ENCODE measurements at places on chromosomes 6 and 20.

GRCh38 chr6:51930602-51931001 is 156.8 kb downstream of the PKHD1 start:
- no peak for DNase-seq

- no peak for DNase-seq
Observed at GRCh38 chr20:25044660-25045342, 13.1 kb downstream of the ACSS1 start.

- DNase-seq: no peak
Observed at GRCh38 chr6:133241901-133242636, 912 bp downstream of the EYA4 start.

DNA sequence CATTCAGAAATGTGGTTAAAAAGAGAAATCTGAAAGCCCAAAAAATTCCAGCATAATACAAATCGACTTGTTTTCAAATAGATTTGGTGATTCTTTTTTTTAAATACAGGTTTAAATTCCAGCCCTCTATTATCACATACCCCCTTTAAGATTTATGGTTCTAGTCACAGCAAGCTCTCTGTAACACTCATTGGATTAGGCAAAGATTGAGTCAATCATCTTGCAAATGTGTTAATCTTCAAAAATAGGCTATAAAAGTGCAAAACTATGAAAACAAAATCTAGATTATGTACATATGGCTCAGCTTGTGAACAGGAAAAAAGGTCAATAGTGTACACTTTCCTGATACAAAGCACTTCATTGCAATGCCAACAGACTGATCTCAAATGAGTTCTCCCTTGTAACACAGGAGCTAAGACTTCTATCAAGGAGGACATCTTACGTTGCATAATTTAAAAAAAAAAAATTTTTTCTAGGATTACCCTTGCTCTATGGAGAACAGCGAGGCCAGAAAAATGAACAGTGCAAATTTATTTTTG is 26.2 kb downstream of the ZNF217 start:
- DNase-seq: no peak

- DNase-seq: no peak
Observed at GRCh38 chr20:39986173-39986904, 702.7 kb downstream of the MAFB start.

GRCh38 chr20:23629017-23629541 is 8.7 kb downstream of the CST3 start:
- no peak for DNase-seq

- no peak for DNase-seq
Observed at GRCh38 chr6:118467181-118467580, 80.9 kb upstream of the PLN start.

DNA sequence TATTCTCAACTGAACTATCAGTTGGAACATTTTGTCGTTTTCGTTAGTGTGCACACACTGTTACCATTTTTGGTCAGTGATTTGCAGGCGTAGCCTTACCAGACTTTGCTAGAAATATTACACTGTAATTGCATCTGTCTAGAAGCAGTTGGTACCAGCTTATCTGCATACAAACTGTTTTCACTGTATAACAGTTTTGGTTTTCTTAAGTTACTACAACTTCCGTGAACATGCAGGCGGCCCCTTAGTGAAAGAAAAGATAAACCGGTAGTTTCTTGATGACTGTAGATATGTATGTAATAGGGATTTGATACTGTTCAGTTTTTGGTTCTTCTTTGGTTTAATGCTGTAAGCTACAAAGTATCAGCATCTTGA is 1.3 kb downstream of the DSTN start:
- no peak for DNase-seq

DNA sequence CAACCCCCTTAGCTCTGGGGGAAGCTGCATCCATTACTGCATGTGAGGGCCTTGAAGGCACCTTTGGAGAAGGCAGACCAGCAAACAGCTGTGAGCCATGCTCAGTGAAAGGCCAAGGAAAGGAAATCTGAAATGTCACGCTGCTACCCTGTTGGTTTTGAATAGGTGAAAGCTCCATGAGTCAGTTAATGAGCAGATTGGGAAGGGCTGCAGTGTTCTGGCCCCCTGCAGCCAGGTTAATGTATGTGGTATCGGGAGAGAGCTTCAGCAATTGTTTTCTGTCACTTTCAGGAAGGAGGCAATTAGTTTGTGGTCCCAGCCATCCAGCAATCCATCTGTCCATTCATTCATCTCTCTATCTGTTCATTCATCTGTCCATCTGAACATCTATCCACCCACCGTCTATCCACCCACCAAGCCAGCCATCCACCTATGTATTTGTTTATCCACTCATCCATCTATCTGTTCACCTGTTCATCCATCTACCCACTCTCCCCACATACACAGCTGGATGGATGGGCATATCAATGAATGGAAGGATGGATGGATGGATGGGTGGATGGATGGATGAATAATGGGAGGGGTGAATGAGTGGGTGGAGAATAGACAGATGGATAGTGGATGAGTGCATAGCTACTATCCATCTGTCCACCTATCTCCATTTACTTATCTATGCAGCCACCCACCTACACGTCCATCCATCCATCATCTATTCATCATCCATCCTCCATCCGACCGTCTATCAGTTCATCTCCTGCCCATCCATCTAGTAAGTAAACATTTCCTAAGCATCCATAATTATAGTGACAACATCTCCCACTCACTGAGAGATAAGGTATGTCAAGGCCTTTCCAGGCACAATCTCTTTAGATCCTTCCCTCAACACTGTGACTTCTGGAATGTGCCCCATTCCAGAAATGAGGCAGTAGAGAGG is 16.0 kb downstream of the PCK1 start:
- no peak for DNase-seq

- DNase-seq: no peak
Observed at GRCh38 chr20:50792708-50793574, 1.9 kb upstream of the BCAS4 start.

DNA sequence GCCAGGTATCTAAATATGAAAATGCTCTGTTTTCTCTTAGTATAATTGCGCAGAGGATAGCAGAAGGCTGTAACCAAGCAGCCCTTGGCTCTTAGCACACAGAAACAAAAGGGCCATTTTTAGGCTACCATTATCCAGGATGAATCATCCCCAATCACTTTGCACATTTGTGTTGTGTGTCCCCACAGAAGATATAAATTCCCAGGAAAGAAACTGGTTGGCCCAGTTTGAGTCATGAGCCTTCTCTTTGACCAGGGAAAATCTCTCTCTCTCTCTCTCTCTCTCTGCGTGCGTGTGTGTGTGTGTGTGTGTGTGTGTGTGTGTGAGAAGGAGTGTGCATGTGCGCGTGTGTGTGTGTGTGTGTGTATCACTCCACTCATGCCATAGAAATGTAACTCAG is 178.5 kb downstream of the FRK start:
- no peak for DNase-seq

DNA sequence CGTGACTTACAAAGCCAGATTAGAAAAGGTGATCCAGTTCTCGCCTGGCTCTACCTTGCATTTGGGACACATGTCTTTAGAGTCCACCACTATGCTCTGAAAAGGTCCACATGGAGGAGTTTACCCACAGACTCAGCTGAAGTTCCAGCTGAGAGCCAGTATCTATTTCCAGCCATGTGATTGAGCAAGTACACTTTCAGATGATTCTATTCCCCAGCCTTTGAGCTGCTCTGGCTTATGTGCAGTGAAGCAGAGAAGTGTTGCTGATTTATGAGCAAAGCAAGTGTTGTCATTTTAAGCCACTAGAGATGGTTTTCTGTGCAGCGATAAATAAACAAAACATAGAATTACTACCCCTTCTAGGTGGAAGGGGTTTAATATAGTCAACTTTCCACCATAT is 520.8 kb upstream of the RNF217 start:
- DNase-seq: no peak

GRCh38 chr20:33172781-33173180 is 4.8 kb downstream of the BPIFA2 start:
- DNase-seq: no peak
